ENCODE measurements at places on chromosomes 5 and 9.
A peak's percentile ranks its signal among the peaks of the same experiment; 100 is the strongest.

GRCh38 chr5:138985256-138985655, 110.1 kb upstream of the LRRTM2 start:
- DNase-seq: no peak

- no peak for DNase-seq
Measured at GRCh38 chr5:109370343-109370742, 39.4 kb downstream of the PJA2 start.

GRCh38 chr5:71957292-71957898, 149.9 kb upstream of the MAP1B start:
- no peak for DNase-seq

GRCh38 chr5:56985936-56986625, 34.2 kb upstream of the MIER3 start:
- DNase-seq: no peak

DNA sequence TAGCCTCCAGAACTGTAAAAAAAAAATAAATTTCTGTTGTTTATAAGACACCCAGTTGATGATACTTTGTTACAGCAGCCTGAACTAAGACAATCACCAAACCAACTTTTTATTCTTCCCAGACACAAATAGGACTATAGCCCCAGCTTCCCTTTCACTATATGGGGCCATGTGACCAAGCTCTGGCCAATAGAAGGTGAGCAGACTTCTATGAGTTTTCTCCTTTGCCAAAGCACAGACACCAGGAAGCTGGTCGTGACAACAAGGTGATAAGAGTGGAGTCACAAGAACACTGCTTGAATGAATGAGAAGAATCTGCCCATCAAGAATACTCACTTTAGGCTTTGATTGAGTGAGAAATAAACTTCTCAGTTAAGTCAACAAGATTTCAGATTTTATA, 217.7 kb downstream of the DEPDC1B start:
- no peak for DNase-seq

DNA sequence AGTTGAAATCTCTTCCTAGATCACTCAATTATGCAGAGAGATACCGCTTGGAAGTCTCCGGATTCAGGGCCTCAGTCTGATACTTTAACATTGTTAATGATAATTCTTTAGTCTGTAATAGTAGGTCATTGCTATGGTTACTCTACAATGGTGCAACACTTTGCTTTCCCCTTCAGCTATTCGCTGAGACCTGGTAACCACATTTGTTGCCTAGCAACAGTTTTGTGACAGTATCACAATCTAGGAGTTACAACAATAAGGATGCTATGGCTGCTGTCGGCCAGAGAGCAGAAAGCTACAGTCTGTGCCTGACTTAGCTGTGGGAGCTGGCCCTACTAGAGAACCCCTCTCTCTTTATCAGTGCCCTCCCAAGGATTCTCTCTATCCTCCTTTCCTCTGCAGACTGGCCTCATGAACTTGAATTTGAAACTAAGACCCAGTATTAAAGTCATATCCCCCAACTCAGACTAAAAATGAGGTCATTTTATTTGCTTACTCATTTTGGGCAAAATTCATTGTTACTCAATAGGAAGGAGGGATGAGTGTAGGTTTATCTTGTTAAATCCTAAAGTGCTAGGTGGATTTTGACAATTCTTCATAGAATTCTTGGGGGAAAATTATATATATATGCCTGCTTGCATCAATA, 39.3 kb downstream of the NR2F1 start:
- no peak for DNase-seq

- DNase-seq: no peak
Measured at GRCh38 chr9:112378328-112379176, 1.4 kb upstream of the HSDL2 start.

GRCh38 chr9:2023532-2023931, 8.4 kb downstream of the SMARCA2 start:
- no peak for DNase-seq

- DNase-seq: no peak
Measured at GRCh38 chr5:124652514-124652819, 94.0 kb downstream of the ZNF608 start.

DNA sequence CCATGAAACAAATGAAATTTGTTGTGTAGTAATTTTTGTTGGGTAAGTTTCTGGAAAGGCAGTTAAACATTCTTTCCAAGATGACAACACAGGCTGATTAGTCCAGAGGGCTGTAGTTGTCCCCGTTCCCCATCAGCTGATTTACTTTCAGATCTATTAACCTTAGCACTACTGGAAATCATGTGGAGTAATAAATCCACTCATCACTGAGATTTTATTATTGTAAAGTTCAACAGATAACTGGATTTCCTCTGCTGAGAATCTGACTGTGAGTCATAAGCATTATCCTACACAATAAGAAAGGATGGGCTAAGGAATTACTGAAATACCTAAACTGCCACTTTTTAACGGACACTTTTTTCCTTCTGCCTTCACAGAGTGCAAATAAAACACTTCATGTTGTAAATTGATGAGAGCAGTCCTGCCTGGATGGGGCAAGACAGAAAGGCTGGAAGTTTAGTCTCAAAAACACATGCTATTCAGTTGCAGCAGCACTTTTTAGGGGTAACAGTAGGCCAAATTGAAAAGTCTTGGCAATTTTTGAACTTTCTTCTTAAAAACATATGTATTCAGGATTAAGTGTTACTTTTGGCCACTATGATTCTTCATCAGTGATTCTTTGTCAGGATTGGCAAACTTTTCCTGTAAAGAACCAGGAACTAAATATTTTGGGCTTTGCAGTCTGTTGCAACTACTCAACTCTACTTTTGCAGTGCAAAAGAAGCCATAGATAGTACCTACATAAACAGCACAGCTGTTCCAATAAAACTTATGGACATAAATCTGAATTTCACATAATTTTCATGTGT, 7.0 kb downstream of the STOM start:
- DNase-seq: no peak

DNA sequence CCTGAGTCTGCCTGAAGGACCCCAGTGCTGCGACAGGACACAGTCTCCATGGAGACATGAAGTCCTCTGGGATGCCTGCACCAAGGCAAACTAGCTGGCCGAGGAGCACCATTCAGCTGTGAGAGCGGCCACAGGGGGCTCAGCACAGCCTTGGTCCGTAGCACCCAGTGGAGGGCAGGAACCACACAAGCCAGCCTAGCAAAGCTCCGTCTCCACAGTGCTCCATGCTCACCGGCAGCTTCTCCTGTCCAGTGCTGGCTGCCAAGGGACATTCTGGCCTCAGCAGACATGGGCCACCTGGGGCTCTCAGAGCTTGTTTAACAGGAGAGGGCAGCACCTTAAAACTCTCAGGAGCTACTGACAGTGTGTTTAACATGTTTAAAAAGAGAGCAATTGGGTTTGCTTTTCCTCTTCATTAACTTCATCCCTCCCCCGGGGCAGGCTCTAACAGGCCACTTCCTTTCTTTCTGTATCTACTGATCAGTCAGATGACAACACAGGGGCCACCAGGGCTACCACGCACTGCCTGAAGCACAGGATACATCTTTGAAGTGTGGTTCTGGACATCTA, 57.0 kb downstream of the SECISBP2 start:
- DNase-seq: no peak

DNA sequence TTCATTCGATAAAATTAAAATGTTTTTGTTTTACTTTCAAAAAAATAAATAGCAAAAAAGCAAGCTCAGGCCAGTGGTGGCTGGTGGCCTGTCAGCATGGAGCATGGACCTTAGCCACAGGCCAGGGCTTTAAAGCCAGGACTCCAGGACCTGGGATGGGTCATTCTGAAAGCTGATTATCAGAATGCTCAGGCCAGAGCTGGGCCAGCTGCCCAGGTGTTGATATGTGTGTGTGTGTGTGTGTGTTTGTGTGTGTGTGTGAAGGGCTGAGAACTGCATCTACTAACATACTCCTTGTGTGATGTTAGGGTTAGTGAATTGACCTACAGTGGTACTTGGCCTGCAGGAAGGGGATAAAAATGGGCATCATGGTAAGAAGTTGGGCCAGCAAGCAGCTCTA, 21.5 kb downstream of the PALM2AKAP2 start:
- DNase-seq: no peak

GRCh38 chr5:152644029-152644728, 239.1 kb upstream of the NMUR2 start:
- DNase-seq: no peak

- no peak for DNase-seq
Measured at GRCh38 chr5:78497573-78498533, 137.4 kb downstream of the SCAMP1 start.

- no peak for DNase-seq
Measured at GRCh38 chr9:114694719-114695269, 12.8 kb upstream of the TEX48 start.

- DNase-seq: no peak
Measured at GRCh38 chr9:137277329-137278041, at the start of gene TOR4A. TOR4A (plus strand) TSS chr9:137277726; CDS start chr9:137278690, 964 bp downstream.

DNA sequence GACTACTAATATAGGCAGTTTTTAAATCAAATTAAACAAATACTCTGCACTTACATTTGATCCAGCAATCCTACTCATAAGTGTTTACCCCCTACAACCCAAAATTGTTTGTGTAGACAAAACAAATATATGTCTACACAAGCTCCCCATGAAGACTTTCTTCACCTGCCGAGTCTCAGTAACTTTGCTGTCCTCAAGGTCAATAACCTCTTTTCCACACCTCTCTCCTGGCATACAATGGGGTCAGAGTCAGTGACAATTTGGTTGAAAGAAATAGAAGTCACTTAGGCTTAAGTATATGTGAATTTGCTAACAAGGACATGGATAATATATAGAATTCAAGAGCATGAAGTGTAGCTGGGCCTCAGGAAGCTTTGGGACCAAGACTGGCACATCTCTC, 29.1 kb downstream of the APBA1 start:
- DNase-seq: no peak

DNA sequence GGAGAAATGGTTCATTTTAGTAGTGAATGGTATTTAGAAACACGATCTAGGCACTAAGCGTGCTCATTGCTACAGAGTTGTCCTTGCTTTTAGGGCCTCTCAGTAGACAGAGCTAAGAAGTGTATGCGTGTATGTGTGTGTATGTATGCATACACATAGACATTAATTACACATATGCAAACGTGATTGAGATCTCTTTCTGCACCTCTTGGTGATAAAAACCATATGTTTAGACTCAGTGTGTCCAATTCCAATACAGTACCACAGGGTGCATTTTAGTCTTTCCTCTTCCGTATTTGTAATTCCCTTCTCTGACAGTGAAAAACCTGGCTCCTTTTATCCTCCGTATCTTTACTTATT, 13.1 kb downstream of the TRIO start:
- DNase-seq: no peak

GRCh38 chr9:20441711-20442423, 180.4 kb downstream of the MLLT3 start:
- no peak for DNase-seq

DNA sequence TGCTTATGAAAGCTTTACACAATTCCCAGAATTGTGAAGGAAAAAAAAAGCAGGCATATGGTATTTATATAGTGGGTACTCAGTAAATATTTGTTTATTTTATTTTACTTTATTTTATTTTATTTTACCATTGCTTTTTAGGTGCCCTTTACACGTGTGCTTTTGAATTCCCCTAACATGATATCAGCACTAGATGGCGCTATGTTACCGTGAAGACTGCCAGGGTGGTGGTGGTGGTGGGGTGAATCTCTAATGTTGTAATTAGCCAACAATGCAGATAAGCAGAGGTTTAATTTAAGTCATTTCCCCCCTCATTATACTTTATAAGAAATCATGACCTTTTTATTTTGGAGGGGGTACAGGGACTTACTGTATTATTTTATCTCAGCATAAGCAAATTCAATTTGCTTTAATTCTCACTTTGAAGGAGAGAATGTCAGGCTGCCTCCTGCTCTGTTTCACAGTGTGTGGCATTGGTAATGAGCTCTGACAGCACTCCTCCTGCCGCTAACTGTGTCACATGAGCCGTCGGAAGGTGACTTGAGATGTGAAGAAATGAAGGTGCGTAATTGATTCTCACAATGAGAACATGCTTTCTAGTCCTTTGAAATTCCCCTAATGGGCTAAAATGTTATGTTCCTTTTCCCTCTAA, 165.6 kb downstream of the YTHDC2 start:
- peak; percentile 18 for DNase-seq
